ENCODE measurements at places on chromosomes 7 and 10. TPM values are rescaled to one million over a fixed set of nuclear protein-coding genes. Genes with fewer than 3 reads are reported as not detected.

DNA sequence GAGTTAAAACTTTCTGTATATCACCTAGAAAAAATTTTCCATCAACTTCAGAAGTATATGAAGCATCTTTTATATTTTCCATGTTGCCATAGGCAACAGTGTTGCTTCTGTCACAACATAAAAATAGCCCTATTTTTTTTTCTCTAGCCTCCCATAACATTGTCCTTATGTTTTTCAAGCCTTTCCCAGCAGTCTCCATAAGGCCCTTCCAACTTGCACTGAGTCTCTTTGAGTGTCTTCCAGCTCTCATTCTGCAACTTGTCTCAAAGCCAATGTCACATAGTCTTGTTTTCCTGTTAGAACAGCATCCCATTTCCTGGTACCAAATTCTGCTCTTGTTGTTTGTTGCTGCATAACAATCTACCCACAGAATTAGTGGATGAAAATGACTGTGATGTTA lies 1055.5 kb upstream of the GHITM start:
- no peak overlapping the region for H3K27ac ChIP-seq
- no peaks in the 10 kb centered on the region for H3K36me3 ChIP-seq
- H3K4me3 ChIP-seq, result no peak overlapping the region
- no peak for DNase-seq
- H3K27me3 ChIP-seq, result no peaks in the 10 kb centered on the region
- no peaks in the 10 kb centered on the region for H3K4me1 ChIP-seq

DNA sequence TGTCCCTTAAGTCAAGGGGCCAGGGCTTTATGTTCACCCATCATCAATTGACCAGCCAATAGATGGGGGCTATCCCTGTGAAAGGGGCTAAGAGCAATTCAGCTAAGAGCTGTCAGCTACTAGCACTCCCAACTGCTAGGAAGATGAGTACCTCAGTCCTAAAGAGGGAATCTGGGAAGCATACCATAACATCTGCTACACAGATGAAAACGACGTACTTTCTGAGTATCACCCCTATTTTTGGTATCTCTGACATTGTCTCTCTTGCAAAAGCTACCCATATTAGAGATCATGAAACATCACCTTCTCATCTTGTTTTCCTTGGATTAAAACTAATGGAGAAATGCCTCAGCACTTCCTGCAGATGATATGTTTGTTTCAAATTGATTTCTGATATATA lies 7.5 kb upstream of the SMNDC1 start:
- no peak for DNase-seq
- H3K27me3 ChIP-seq, result no peaks in the 10 kb centered on the region
- no peaks in the 10 kb centered on the region for H3K36me3 ChIP-seq
- H3K4me1 ChIP-seq, result peaks cover 33% of the 10 kb centered on the region

DNA sequence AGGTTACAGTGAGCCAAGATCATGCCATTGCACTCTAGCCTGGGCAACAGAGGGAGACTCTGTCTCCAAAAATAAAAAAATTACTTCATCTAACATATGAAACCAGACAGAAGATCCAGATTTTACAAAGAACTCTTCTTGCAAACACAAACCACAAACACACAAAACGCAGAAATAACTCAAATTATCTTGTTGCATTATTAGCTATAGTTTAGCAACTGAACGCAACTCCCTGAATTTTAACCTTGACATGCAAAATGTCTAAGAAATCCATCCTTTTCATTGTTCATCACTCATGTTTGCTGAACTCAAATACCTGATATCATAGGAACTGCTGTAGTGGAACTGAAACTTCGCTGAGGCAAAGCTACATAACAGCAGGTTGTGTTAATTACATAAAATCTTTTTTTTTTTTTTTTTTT lies 64.1 kb downstream of the MICU1 start:
- H3K36me3 ChIP-seq, result peaks cover 46% of the 10 kb centered on the region
- H3K4me1 ChIP-seq, result peaks cover 31% of the 10 kb centered on the region
- DNase-seq, result no peak
- no peak overlapping the region for H3K4me3 ChIP-seq
- no peak overlapping the region for H3K27ac ChIP-seq

The CCM2 gene
- 61.3 TPM for total RNA-seq

GRCh38 chr10:70950801-70951200 lies 62.4 kb upstream of the PCBD1 start:
- peaks cover 1% of the 10 kb centered on the region for H3K27me3 ChIP-seq
- no peaks in the 10 kb centered on the region for H3K36me3 ChIP-seq
- no peaks in the 10 kb centered on the region for H3K4me1 ChIP-seq
- no peak overlapping the region for H3K4me3 ChIP-seq
- DNase-seq, result no peak
- H3K27ac ChIP-seq, result no peak overlapping the region

The CFAP58 gene
- total RNA-seq, result 1.1 TPM

- peaks cover 20% of the 10 kb centered on the region for H3K36me3 ChIP-seq
- H3K27me3 ChIP-seq, result peaks cover 17% of the 10 kb centered on the region
- peaks cover 16% of the 10 kb centered on the region for H3K4me1 ChIP-seq
- H3K27ac ChIP-seq, result no peak overlapping the region
These were observed 1.9 kb upstream of the C10orf88 start for GRCh38 chr10:122955892-122956291.

The CACNA2D1 gene
- not detected for total RNA-seq

The PLEKHA1 gene
- 5.1 TPM for total RNA-seq

The RSPH10B2 gene
- not detected for total RNA-seq

The SFTPA1 gene
- not detected for total RNA-seq

The NHLRC2 gene
- 26.0 TPM for total RNA-seq

The STARD3NL gene
- total RNA-seq, result 39.2 TPM

The NEUROG3 gene
- total RNA-seq, result not detected

The HKDC1 gene
- total RNA-seq, result 0.11 TPM

GRCh38 chr10:8844141-8844540 lies 789.7 kb downstream of the GATA3 start:
- H3K4me3 ChIP-seq, result no peak overlapping the region
- no peak overlapping the region for H3K27ac ChIP-seq
- H3K27me3 ChIP-seq, result no peaks in the 10 kb centered on the region

DNA sequence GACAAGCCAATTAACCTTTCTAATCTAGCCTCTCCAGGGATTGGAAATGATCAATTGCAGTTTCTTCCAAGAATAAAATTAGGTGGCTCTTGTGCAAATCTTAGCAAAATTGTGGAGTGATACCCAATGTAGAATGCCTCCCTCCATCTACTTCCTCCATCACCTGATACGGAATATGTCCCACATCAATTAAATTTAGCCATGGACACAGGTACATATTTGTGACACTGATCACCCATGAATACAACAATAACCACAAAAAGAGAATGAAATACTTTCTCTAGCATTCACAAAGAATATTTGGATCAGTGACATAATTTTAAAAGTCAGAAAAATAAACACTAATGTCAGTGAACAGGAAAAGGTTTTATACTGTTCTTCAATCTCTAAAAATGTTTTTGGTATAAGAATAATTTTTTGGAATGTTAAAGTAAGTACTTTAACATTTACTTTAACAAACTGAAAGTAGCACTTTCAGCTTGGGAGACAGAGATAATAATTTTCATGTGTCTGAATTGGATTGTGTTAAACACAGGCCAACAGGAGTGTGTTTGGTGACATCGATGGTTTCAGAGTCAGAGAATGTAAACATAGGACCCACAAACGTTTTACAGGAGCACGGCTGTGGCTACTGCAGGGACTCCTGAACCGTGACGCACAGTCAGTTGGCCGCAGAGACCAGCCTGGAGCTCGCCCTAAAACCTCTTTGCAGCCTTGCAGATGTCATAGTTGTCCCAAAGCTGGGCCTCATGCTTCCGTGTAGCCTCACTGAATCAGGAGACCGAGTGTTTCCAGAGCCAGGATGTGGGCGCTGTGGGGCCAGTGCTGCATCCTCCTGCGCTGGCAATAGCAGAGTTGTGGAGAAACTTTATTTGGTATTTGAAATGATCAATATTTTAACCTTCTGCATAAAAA lies 7.2 kb downstream of the RBM20 start:
- H3K4me3 ChIP-seq, result no peak overlapping the region
- no peaks in the 10 kb centered on the region for H3K36me3 ChIP-seq
- H3K4me1 ChIP-seq, result peaks cover 21% of the 10 kb centered on the region
- peaks cover 47% of the 10 kb centered on the region for H3K27me3 ChIP-seq

- no peaks in the 10 kb centered on the region for H3K4me1 ChIP-seq
- no peak overlapping the region for H3K27ac ChIP-seq
- no peak for DNase-seq
- H3K36me3 ChIP-seq, result no peaks in the 10 kb centered on the region
These were observed 72.6 kb downstream of the KCNMA1 start for GRCh38 chr10:77564731-77565589.

- no peak for DNase-seq
- H3K4me1 ChIP-seq, result peaks cover 3% of the 10 kb centered on the region
- no peaks in the 10 kb centered on the region for H3K27me3 ChIP-seq
- no peak overlapping the region for H3K4me3 ChIP-seq
- no peaks in the 10 kb centered on the region for H3K36me3 ChIP-seq
These were observed 126.7 kb downstream of the TNS3 start for GRCh38 chr7:47454974-47455871.

DNA sequence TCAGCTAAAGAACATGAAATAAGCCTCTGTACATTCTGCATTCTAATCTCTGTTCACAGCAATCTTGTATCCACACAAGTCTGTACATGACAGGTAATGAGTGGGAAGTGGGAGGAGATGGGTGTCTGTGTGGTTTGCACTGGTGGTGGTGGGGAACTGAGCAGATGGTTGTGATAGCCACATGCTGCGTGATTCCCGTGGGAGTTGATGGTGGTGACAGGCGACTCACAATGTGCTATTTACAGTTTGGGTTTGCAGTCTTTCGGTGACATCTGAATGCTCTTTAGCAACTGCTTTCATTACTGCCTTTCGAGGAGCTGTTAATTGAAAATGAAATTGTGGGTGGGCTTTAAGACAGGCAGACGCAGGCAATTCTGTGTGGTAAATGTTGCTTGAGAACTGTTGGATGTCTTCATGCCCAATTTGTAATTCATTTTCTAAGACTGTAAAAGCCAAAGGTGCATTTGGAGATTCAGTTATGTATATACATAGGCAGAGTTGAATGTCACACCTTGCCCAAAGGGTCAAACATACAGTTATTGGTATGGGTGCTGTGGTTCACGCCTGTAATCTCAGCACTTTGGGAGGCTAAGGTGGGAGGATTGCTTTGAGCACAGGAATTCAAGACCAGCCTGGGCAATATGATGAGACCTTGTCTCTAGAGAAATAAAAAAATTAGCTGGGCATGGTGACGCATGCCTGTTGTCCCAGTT lies 308.2 kb downstream of the AUTS2 start:
- no peaks in the 10 kb centered on the region for H3K4me1 ChIP-seq
- H3K27me3 ChIP-seq, result no peaks in the 10 kb centered on the region
- H3K4me3 ChIP-seq, result no peak overlapping the region
- no peaks in the 10 kb centered on the region for H3K36me3 ChIP-seq
- H3K27ac ChIP-seq, result no peak overlapping the region
- no peak for DNase-seq

The ADCY1 gene
- total RNA-seq, result 8.9 TPM

- H3K36me3 ChIP-seq, result peaks cover 25% of the 10 kb centered on the region
- DNase-seq, result no peak
- H3K27ac ChIP-seq, result peak overlapping the region; percentile 30
- H3K4me3 ChIP-seq, result peak overlapping the region; percentile 1
- no peaks in the 10 kb centered on the region for H3K27me3 ChIP-seq
These were observed 20.8 kb downstream of the BRAF start for GRCh38 chr7:140903741-140904480.

The ZNRF2 gene
- 10.4 TPM for total RNA-seq

The IDI2 gene
- total RNA-seq, result not detected

The SLC18A3 gene
- total RNA-seq, result 0.32 TPM

DNA sequence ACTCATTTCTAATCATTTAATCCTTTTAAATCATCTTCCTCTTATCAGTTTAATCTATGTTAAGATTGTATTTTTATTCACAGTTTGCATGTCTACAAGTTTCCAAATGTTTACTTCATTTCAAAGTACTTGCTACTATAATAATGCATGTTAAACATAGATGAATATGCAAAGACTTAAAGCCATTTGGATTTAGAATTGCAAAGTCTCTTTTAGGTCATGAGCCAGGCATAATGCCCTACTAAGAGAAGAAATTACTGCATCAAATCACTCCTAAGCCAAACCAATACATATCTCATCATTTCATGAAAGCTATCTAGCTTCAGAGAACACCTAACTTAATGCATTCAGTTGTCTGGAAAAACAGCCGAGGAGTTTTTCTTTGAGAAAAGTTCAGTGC lies 266.1 kb downstream of the PRKG1 start:
- no peak overlapping the region for H3K27ac ChIP-seq
- peaks cover 2% of the 10 kb centered on the region for H3K4me1 ChIP-seq
- no peak for DNase-seq
- H3K27me3 ChIP-seq, result no peaks in the 10 kb centered on the region
- no peak overlapping the region for H3K4me3 ChIP-seq

DNA sequence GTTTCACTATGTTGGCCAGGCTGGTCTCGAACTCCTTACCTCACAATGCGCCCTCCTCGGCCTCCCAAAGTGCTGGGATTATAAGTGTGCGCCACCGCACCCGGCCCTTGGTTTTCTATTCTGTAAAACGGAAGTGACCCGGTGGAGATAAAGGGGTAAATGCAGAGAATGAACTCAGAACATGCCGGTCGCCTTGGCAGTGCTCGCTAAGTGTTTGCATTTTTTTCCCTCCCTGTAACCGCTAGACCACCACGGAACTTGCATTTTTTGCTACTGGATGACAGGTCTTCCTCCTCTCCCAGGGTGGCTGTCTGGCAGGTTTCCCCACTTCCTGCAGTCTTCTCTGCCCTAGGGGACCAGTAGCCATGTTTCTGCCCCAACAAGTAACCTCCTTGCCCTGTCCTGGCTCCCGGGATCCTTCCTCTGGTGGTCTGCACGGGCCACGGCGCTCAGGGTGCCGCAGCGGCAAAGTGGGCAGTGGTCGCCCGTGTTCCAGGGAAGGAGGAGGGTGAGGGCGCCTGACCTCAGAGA lies 18.8 kb upstream of the GNA12 start:
- DNase-seq, result no peak
- H3K4me1 ChIP-seq, result peaks cover 23% of the 10 kb centered on the region
- H3K36me3 ChIP-seq, result no peaks in the 10 kb centered on the region
- no peak overlapping the region for H3K4me3 ChIP-seq

DNA sequence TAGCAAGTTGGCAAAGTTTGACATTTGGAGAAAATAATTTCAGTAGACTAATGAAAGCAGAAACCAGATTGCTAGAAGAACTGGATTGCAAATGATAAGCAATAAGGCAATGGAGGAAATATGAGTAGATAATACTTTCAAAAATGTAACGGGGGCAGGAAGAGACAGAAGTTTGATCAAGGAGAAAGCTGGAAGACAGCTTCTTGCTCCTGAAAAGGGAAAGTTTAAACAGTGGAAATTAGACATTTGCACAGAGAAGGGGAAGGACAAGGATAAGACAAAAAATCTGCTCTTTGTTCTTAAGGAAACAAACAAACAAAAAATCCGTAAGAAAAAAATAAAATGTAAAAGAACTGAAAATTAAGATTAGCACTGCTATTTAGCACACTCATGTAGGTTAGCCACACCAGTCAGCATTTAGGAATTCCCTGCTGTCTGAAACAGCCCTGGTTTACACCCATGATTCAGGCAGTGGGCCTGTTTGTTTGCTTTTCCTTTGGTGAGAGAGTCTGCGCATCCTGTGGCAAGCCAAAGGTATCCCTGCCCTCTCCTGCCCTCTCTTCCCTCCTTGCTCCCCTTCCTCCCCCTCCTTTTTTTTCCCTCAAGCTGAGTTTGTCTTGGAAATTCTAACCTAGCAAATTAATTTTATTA lies 104.3 kb upstream of the CAV2 start:
- no peaks in the 10 kb centered on the region for H3K4me1 ChIP-seq
- H3K4me3 ChIP-seq, result no peak overlapping the region
- H3K36me3 ChIP-seq, result no peaks in the 10 kb centered on the region
- DNase-seq, result no peak
- H3K27me3 ChIP-seq, result peaks cover 5% of the 10 kb centered on the region

The HOXA4 gene
- not detected for total RNA-seq

All from activated T-helper 2 cell treated with anti-CD3 and anti-CD28 coated beads, Interferon-gamma antibody, Interleukin-2, Interleukin-4, amounts not matched to agents 10 μg/mL and 5 μg/mL and 100 μg/mL, durations not matched to agents 14 hours and 24 hours and 36 hours (primary cell).